ENCODE measurements at places on chromosomes 6 and 20.

DNA sequence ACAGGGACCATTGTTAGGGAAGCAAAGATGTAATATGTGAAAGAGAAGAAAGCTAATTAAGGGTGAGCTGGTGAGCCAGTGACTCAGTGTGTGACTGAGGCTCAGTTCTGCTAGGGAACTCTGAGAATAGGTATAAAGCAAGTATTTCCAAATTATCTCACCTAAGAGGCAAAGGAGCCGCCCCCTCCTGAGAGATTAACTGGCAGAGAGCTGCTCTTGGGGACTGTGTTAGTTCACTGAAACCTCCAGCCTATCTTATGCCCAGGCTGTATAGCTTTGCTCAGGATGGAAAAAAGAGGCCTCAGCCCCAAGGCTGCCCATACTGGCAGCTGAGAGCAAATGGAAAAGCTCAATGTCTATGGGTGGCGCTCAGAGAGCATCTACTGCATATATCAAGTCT is 152.0 kb downstream of the PAK5 start:
- DNase-seq: no peak

- DNase-seq: no peak
Measured at GRCh38 chr6:169175360-169175887, 78.2 kb downstream of the THBS2 start.

DNA sequence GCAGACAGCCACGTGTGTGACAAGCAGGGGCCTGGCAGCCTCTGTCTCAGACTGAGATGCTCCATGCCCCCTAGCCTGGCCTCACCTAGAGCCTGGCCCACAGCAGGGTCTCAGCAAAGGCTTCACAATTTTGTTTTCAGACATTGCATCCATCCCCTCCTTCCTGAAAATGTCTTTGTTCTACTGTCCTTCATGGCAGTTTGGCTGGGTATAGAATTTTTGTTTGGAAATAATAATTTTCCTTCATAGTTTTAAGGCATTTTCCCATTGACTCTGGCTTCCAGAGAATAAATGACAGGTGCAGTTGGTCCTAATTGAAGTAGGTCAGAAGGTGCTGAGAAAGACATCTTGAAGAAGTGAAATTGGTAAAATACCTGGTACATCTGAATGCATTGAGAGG is 216.2 kb downstream of the EYA2 start:
- DNase-seq: no peak

- DNase-seq: peak; percentile 58
Measured at GRCh38 chr20:38645980-38646858, 44.6 kb downstream of the ARHGAP40 start.

- no peak for DNase-seq
Measured at GRCh38 chr20:63587776-63588591, 13.9 kb upstream of the HELZ2 start.

DNA sequence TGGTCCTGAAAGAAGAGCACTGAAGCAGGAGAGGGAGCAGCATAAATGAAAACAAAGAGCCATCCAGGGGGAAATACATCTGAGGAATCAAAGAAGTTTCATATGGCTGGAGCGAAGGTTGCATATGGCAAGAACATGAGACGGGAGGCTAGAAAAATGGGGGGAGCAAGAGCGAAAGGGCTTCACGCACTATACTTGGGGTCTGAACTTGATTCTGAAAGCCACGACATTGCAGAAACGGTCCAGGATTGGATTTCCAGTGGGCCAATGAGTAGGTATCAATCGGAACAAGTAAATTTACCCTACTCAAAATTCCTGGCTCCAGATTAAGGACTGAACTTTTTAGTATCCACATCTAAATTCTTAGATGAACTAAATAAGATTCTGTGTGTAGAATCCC is 47.9 kb downstream of the B4GALT5 start:
- no peak for DNase-seq

GRCh38 chr20:17889226-17889625 is 79.4 kb downstream of the SNX5 start:
- DNase-seq: no peak

- DNase-seq: no peak
Measured at GRCh38 chr6:15287670-15288375, 42.0 kb downstream of the JARID2 start.

DNA sequence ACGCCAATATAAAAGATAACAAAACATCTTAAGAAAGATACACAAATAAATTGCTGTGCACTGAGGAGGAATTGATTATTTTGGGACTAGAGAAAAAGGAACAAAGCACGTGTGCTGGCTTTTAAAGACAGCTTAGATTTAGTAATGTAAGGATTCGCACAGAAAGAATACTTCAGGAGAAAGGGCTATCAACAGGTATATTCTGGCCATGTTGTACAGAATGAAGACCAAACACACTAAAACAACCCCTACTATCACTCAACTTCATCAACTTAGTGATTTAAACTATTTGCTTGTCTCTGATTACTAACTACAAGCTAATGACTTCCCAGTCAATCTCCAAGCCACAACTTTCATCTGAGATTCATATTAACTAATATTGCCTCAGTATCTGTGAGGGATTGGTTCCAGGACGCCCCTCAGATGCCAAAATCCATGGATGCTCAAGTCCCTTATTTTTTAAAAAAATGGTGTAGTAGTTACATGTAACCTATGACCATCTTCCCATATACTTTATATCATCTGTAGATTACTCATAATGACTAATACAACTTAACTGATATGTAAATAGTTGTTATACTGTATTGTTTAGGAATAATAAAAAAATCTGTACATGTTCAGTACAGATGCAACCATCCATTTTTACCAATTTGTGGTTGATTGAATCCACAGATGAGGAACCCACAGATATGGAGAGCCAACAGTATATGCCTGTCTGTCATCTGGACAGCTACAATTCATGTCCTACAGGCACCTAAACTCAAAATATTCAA is 4.5 kb downstream of the DEK start:
- DNase-seq: no peak

GRCh38 chr6:7262746-7263518 is 50.1 kb downstream of the SSR1 start:
- no peak for DNase-seq

- no peak for DNase-seq
Measured at GRCh38 chr6:54428431-54428830, 120.2 kb downstream of the TINAG start.

- DNase-seq: no peak
Measured at GRCh38 chr20:24384865-24385264, 84.6 kb upstream of the SYNDIG1 start.

DNA sequence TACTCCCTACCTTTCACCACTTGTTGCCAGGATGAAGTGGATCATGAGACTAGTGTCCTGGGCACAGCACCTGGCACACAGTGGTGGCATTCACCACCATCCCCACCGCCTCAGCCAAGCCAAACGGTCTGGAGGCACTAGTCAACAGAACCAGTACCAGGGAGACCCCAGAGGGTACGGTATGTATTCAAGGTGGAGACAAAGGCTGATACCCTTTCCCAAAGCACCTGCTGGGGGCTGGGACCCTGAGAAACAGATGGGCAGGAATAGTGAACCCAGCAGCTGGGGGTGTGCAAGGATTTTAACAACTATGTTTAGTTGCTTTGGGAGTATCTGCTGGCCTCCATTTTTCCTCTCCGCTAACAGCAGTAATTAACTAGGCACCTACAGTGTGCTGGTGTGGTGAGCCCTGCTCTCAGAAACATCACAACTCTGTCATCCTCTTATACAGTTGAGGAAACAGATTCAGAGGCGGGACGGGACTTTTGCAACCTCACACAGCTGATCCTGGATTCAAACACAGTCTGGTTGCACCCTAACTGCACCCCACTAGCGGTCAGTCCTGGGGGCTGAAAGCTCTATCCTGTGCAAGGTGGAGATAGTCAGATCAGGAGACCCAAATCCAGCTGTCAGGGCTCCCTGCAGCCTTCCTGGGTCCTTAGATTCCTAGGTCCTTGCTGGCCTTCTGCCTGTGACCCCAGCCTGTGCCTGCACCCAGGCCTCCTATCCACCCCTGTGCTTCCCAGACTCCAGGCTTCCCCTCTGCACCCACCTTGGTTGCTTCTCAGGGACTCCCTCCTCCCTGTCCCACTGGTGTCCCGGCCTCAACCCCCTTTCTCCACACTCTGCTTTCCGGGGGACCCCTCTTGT is 1.2 kb downstream of the SNTA1 start:
- DNase-seq: no peak

- DNase-seq: no peak
Measured at GRCh38 chr6:5315881-5316280, 54.6 kb downstream of the FARS2 start.

GRCh38 chr20:42530855-42531448 is 658.8 kb downstream of the PTPRT start:
- DNase-seq: peak; percentile 17

DNA sequence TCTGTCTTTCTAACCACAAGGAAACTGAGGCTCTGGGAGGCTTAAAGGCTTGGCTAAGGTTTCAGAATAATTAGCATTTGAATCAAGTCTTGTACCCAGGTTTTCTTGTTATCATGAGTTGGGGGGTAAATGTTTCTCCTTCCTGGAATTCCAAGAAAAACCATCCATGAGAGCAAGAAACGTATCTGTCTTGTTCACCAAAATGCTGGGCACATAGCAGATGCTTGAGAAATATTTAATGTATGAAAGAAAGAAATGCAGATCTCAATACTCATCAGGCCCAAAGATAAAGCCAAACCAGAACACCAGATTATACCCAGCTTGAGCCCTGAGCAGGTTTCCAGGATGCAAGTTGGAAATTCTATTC is 164.6 kb downstream of the CLIC5 start:
- DNase-seq: no peak

DNA sequence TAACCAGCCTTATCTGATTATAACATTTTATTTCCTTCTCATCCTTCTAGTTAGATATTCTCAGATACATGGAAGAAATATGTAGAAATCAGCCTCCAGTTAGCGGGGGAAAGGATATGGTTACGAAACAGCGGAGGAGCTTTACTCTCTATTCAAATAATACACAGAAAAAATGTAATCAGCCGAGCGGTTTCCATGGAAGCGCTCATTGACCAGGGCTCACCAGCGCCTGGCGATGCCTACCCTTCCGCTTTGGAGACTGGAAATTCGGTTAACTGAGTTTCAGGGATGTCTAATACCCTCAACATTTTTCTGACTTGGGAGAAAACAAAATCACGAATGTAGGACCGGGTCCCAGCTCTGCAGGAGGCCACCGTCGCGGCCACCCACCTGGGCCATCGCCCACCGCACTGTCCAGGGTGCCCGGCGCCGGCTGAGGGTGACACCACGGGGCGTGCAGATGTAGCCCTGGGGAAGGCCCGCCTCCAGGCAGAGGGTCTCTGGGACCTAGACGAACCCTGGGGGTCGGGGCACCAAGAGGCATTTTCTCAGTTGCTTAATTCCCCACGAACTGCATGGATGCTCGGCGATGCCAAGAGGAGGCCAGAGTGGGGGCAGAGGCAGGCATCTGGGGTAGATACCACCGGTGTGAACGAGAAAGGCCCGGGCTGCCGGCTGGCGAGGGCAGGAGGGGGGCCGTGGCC is 1.7 kb downstream of the PRR18 start:
- peak; percentile 55 for DNase-seq

DNA sequence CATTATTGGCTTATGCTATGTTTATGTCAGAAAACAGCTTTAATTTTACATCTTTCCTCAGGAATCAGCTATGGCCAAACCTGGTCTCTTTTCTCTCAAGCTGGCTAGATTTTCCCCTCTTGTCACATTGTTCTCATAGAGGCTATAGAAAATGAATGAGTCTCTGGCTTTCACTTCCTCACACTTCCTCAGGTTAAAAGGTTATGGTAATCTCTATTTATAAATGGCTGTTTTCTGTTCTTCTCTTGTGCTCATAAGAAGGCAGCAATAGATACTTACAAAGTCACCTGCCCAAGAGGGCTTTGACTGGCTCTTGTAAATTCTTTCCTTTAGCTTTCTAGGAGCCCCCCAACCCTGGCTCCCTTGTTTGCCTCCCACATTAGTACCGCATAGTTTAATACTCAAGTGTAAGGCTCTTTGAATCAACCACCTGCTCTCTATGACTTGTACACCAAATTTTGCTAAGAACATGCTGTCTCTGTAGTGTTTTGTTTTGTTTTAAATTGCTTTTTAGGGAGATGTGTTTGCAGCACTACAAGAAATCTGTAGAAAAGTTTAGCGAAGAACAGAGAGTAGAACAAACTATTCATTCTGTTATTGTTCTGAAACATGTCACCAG is 897.4 kb upstream of the CITED2 start:
- DNase-seq: peak; percentile 30

GRCh38 chr6:133236932-133237331 is 4.2 kb upstream of the EYA4 start:
- DNase-seq: no peak

DNA sequence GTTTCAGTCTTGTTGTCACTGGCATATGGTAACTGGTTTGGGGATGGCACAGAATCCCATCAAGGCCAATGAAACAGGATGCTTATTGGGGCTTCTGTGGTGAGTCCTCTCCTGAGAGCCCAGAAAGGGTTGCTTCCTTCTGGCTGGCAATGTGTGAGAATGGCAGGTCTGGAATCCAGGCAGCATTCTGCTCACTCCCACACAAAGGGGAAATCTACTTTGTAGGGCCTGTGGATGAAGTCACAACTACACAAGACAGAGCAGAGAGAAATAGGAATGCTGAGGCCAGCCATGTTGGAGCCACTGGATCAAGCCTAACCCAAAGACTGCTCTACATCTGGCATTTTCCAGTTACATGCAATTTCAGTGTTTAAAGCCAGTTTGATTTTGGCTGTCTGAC is 15.7 kb downstream of the PLAGL2 start:
- DNase-seq: no peak

DNA sequence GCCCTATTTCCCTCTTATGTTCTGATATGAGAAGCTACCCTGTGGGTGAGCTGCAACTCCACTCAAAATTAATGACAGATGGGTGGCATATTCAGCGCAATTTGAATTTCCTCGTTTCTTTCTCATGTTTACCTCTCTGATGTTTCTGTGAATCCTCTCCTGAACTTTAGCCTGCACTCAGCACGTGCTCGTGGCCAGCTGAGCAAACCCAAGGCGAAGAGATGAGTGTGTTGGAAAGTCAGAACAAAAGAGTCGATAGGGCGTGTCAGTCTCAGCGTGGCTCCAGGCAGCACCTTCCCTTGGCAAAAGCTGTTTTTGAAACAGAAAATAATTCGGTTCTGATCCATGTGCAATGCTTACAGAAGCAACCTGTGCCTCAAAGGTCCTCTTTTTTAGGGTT is 226.1 kb upstream of the GMDS start:
- DNase-seq: peak; percentile 16

GRCh38 chr6:32406857-32407256 is at the start of gene BTNL2:
TSS of gene BTNL2 (minus strand) at chr6:32407181. CDS start at chr6:32407123, 58 bp downstream.
- no peak for DNase-seq

DNA sequence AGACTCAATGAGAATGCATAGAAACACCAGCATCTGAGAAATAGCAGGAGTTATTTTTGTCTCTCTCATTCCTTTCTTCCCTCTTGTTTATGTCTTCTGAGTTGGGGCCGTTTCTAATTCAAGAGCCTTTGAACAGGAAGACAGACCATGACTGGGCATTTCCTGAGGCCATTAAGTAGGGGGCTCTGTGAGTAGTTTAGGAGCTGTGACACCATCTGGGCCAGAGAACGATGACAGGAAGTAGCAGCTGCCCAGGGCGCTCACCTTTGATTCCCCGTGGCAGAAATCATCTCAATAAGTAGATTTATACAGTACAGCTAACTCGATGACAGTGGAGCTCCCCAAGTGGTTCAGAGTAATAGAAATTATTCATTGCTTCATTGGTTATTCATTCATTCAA is 298.4 kb upstream of the PLN start:
- no peak for DNase-seq

- DNase-seq: peak; percentile 68
Measured at GRCh38 chr6:159979136-159979874, 10.4 kb downstream of the IGF2R start.

GRCh38 chr6:169801396-169802160 is 50.2 kb downstream of the ERMARD start:
- no peak for DNase-seq

- no peak for DNase-seq
Measured at GRCh38 chr20:44659931-44660330, 8.4 kb upstream of the ADA start.
